ENCODE measurements at places on chromosomes 7 and 10. TPM values are rescaled to one million over a fixed set of nuclear protein-coding genes. Genes with fewer than 3 reads are reported as not detected.

Gene BTBD16
- not detected for total RNA-seq

Gene ZNF488
- total RNA-seq: 2.1 TPM

Gene GNAT3
- not detected for total RNA-seq

Gene EVX1
- 0.35 TPM for total RNA-seq

Gene FEZF1
- total RNA-seq: not detected

Gene ANKRD61
- 0.26 TPM for total RNA-seq

Gene POMZP3
- 10.1 TPM for total RNA-seq

Gene TMEM130
- not detected for total RNA-seq

Gene WDR91
- 12.3 TPM for total RNA-seq

Gene FKBP9
- total RNA-seq: 62.3 TPM

Data from PC-3 (cell line).